ENCODE measurements at places on chromosomes 7 and 10. TPM values are rescaled to one million over a fixed set of nuclear protein-coding genes. Genes with fewer than 3 reads are reported as not detected.
A peak's percentile ranks its signal among the peaks of the same experiment; 100 is the strongest.

GRCh38 chr7:129308047-129308446 lies 83.2 kb downstream of the AHCYL2 start:
- no peaks in the 10 kb centered on the region for H3K4me1 ChIP-seq
- no peak overlapping the region for H3K4me3 ChIP-seq
- H3K27ac ChIP-seq, result peak overlapping the region; percentile 66
- peak; percentile 50 for DNase-seq
- H3K36me3 ChIP-seq, result no peaks in the 10 kb centered on the region
- no peaks in the 10 kb centered on the region for H3K27me3 ChIP-seq

GRCh38 chr10:23258516-23258915 lies 66.4 kb downstream of the PTF1A start:
- no peaks in the 10 kb centered on the region for H3K4me1 ChIP-seq
- H3K27me3 ChIP-seq, result no peaks in the 10 kb centered on the region
- no peaks in the 10 kb centered on the region for H3K36me3 ChIP-seq
- no peak overlapping the region for H3K27ac ChIP-seq
- H3K4me3 ChIP-seq, result no peak overlapping the region

GRCh38 chr7:6202117-6202516 lies 70.3 kb downstream of the CYTH3 start:
- H3K36me3 ChIP-seq, result no peaks in the 10 kb centered on the region
- H3K27me3 ChIP-seq, result no peaks in the 10 kb centered on the region
- no peaks in the 10 kb centered on the region for H3K4me1 ChIP-seq
- H3K27ac ChIP-seq, result no peak overlapping the region

- peaks cover 58% of the 10 kb centered on the region for H3K27me3 ChIP-seq
- no peak for DNase-seq
- no peak overlapping the region for H3K27ac ChIP-seq
- no peaks in the 10 kb centered on the region for H3K36me3 ChIP-seq
- H3K4me1 ChIP-seq, result no peaks in the 10 kb centered on the region
Measured at GRCh38 chr7:158494162-158494586, 93.4 kb downstream of the PTPRN2 start.

- no peak for DNase-seq
- H3K27me3 ChIP-seq, result no peaks in the 10 kb centered on the region
- H3K36me3 ChIP-seq, result no peaks in the 10 kb centered on the region
- no peaks in the 10 kb centered on the region for H3K4me1 ChIP-seq
- no peak overlapping the region for H3K4me3 ChIP-seq
Measured at GRCh38 chr10:82402906-82403401, 528.0 kb downstream of the NRG3 start.

GRCh38 chr7:128916643-128916915 lies 6.1 kb upstream of the KCP start:
- no peak for DNase-seq
- no peaks in the 10 kb centered on the region for H3K36me3 ChIP-seq
- H3K27ac ChIP-seq, result no peak overlapping the region
- H3K4me1 ChIP-seq, result no peaks in the 10 kb centered on the region
- peaks cover 24% of the 10 kb centered on the region for H3K27me3 ChIP-seq

DNA sequence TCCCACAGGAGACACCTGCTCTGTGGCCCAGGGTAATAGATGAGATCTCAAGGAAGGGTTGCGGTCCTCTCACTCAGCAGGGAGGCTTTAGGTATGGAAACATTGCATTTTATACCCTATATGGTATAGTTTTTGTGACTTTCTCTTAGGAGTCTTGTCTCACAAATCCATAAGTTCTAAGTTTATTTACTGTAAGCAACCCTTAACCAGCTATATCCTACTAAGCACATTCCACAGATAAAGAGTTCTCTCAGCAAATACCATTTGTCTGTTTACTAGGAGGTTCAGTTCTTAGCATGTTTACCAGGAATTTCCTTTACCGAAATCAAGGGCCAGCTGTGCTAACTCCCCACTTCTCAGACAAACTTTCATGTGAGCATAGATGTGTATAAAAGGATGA lies 66.9 kb downstream of the ANLN start:
- H3K4me3 ChIP-seq, result no peak overlapping the region
- DNase-seq, result no peak
- no peak overlapping the region for H3K27ac ChIP-seq
- H3K36me3 ChIP-seq, result no peaks in the 10 kb centered on the region

DNA sequence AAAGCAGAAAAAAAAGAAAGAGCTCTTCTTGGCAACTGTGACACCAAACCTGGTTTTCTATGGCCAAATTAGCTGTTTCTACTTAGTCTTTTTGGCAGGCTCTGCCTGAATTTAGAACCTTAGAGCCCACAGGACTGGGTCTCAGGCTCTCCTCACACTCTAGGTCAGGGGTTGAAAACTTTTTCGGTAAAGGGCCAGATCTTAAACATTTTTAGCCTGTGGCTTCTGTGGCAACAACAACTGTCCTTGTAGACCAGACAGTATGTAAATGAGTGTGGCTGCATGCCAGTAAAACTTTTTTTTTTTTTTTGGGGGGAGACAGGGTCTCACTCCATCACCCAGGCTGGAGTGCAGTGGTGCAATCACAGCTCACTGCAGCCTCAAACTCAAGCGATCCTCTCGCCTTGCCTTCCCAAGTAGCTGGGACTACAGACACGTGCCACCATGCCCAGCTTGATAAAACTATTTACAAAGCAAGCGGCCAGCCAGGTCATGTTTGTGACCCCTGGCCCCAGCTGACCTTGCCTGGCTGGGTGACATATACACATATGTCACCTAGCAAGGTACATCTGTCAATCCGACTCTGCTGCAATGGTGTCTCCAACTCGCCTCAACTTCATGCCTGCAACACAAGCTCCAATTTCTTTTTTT lies 17.4 kb downstream of the KPNA7 start:
- no peaks in the 10 kb centered on the region for H3K4me1 ChIP-seq
- no peak for DNase-seq
- H3K36me3 ChIP-seq, result no peaks in the 10 kb centered on the region
- no peak overlapping the region for H3K27ac ChIP-seq
- H3K4me3 ChIP-seq, result no peak overlapping the region

- H3K27me3 ChIP-seq, result no peaks in the 10 kb centered on the region
- H3K4me3 ChIP-seq, result no peak overlapping the region
- DNase-seq, result no peak
Measured at GRCh38 chr10:132915411-132915810, 27.0 kb downstream of the CFAP46 start.

GRCh38 chr10:44906486-44906885 lies 4.7 kb upstream of the TMEM72 start:
- H3K36me3 ChIP-seq, result no peaks in the 10 kb centered on the region
- no peak overlapping the region for H3K27ac ChIP-seq
- H3K27me3 ChIP-seq, result no peaks in the 10 kb centered on the region

DNA sequence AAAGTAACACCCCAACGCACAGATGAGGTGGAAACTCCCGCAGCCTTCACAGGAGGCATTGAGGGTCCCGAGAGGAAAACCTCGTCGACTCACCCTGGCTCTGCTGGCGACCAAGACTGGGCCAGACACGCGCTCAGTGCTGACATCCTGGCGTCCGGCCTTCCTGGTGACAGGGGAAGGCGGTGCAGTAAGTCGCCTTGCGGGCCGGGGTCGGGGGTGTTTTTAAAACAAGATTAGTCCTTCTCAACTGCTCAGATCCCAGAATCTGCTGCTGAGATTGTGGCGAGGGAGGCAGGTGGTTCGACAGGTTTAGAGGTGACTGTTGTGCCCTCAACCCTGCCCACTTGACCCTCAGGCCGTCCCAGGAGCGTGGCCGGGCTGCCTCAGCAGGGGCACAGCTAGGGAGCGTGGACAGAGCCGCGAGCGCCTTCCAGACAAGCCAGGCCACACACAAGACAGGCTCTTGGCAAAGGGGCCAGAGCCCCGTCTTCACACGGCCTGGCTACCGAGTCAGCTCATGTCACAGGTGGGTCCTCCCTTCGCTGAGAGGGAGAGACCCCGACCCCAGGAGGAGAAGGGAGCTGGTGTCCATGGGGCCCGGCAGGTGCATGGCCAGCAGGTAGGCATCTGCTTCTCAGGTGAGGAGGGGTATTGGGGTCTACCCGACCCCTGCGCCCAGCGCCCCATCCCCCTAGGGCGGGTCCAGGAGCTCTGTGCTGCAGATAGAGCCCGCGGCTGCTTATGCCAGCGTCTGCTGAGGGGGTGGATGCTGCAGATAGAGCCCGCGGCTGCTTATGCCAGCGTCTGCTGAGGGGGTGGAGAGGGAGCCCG lies 81.6 kb downstream of the DNAJB6 start:
- no peaks in the 10 kb centered on the region for H3K27me3 ChIP-seq
- no peak overlapping the region for H3K4me3 ChIP-seq
- no peaks in the 10 kb centered on the region for H3K36me3 ChIP-seq
- DNase-seq, result no peak
- no peak overlapping the region for H3K27ac ChIP-seq

GRCh38 chr7:140902303-140902953 lies 22.3 kb downstream of the BRAF start:
- no peaks in the 10 kb centered on the region for H3K27me3 ChIP-seq
- H3K27ac ChIP-seq, result no peak overlapping the region
- no peak overlapping the region for H3K4me3 ChIP-seq
- no peaks in the 10 kb centered on the region for H3K4me1 ChIP-seq
- H3K36me3 ChIP-seq, result no peaks in the 10 kb centered on the region

- no peak overlapping the region for H3K4me3 ChIP-seq
- no peaks in the 10 kb centered on the region for H3K4me1 ChIP-seq
- DNase-seq, result no peak
- H3K27ac ChIP-seq, result no peak overlapping the region
Measured at GRCh38 chr10:93874309-93875031, 19.3 kb upstream of the SLC35G1 start.

- no peaks in the 10 kb centered on the region for H3K27me3 ChIP-seq
- DNase-seq, result no peak
- H3K27ac ChIP-seq, result no peak overlapping the region
Measured at GRCh38 chr10:131833013-131833412, 67.8 kb upstream of the PPP2R2D start.

DNA sequence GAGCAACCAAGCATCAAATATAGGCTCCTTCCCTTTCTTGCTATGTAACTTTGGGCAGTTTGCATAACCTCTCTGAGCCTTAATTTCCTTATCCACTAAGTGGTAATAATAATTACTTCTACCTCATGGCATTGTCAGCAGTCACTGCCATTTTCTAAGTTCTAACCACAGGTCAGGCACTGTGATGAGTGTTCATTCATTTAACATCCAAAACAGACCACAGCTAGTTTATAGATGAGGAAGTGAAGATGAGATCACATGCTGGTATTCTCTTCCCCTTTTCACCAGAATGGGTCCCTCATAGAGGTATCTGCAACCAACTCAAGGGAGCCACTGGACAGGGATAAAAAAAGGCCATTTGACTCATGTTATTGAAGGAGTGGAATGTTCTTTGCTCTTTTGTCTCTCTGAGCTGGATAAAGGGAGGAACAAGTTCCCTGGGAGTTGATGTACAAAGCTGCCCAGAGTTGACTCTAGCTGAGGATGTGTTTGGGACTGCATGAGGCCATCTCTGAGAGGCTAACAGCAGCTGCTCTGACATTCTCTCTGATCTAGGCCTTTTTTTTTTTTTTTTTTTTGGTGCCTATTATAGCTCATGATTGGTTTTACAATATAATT lies 65.0 kb downstream of the DNAJC12 start:
- no peak overlapping the region for H3K27ac ChIP-seq
- DNase-seq, result no peak
- H3K4me1 ChIP-seq, result no peaks in the 10 kb centered on the region
- H3K4me3 ChIP-seq, result no peak overlapping the region

- H3K36me3 ChIP-seq, result no peaks in the 10 kb centered on the region
- peaks cover 3% of the 10 kb centered on the region for H3K4me1 ChIP-seq
- DNase-seq, result no peak
- peak overlapping the region; percentile 99 for H3K4me3 ChIP-seq
- H3K27ac ChIP-seq, result peak overlapping the region; percentile 88
Measured at GRCh38 chr10:100912013-100912604, 654 bp upstream of the SLF2 start.

- H3K27ac ChIP-seq, result no peak overlapping the region
- H3K4me3 ChIP-seq, result no peak overlapping the region
- no peaks in the 10 kb centered on the region for H3K4me1 ChIP-seq
- no peaks in the 10 kb centered on the region for H3K27me3 ChIP-seq
- no peak for DNase-seq
Measured at GRCh38 chr7:26275213-26275612, 16.4 kb upstream of the SNX10 start.

GRCh38 chr7:28581351-28581750 lies 169.0 kb downstream of the CREB5 start:
- H3K27me3 ChIP-seq, result no peaks in the 10 kb centered on the region
- H3K4me3 ChIP-seq, result no peak overlapping the region
- no peaks in the 10 kb centered on the region for H3K36me3 ChIP-seq
- no peak overlapping the region for H3K27ac ChIP-seq
- no peaks in the 10 kb centered on the region for H3K4me1 ChIP-seq
- DNase-seq, result no peak

DNA sequence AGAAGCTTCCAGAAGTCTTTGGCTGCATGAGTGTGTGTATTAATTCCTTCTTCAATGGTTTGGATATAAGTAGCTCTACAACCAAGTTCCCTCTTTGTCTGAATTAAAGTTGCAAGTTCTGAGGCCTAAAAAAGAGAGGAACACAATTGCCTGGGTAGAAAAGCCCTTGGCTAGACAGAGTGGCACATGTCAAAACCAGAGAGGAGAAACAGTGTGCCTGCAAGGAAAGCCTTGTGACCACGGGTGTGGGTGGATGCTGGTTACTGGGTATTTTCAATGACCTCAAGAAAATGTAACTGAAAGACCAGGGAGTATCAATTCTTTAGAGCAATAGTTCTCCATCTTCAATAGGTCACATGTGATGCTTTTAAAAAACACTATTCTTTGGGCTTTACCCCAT lies 148.3 kb downstream of the SVIL start:
- no peak overlapping the region for H3K4me3 ChIP-seq
- no peaks in the 10 kb centered on the region for H3K36me3 ChIP-seq
- H3K27ac ChIP-seq, result no peak overlapping the region
- H3K4me1 ChIP-seq, result no peaks in the 10 kb centered on the region

- H3K4me1 ChIP-seq, result no peaks in the 10 kb centered on the region
- H3K27me3 ChIP-seq, result no peaks in the 10 kb centered on the region
- H3K27ac ChIP-seq, result peak overlapping the region; percentile 70
- no peak overlapping the region for H3K4me3 ChIP-seq
Measured at GRCh38 chr7:7100432-7100849, 81.9 kb upstream of the C1GALT1 start.

GRCh38 chr10:115092258-115092554 lies 959 bp upstream of the ATRNL1 start:
- H3K36me3 ChIP-seq, result no peaks in the 10 kb centered on the region
- no peaks in the 10 kb centered on the region for H3K4me1 ChIP-seq
- H3K27ac ChIP-seq, result no peak overlapping the region
- peaks cover 6% of the 10 kb centered on the region for H3K27me3 ChIP-seq

- H3K4me1 ChIP-seq, result no peaks in the 10 kb centered on the region
- no peak for DNase-seq
- no peak overlapping the region for H3K4me3 ChIP-seq
- no peaks in the 10 kb centered on the region for H3K27me3 ChIP-seq
Measured at GRCh38 chr10:50607356-50607925, 16.3 kb downstream of the SGMS1 start.

Gene EBF3
- total RNA-seq, result 28.0 TPM

Gene LZTS2
- total RNA-seq, result 61.3 TPM

Gene SUN3
- not detected for total RNA-seq

Gene OR13A1
- total RNA-seq, result 0.15 TPM

Gene C10orf105
- 0.29 TPM for total RNA-seq

Gene IFIT1B
- not detected for total RNA-seq

Gene SP8
- not detected for total RNA-seq

Gene GPR158
- not detected for total RNA-seq

Gene ESYT2
- total RNA-seq, result 155 TPM

Gene POLR2J2
- 1.6 TPM for total RNA-seq

Data from breast epithelium (tissue), 4 donors.